ENCODE measurements at places on chromosomes 13 and 19.

- no peak for DNase-seq
These were observed 390.7 kb downstream of the LIG4 start for GRCh38 chr13:107824635-107825034.

DNA sequence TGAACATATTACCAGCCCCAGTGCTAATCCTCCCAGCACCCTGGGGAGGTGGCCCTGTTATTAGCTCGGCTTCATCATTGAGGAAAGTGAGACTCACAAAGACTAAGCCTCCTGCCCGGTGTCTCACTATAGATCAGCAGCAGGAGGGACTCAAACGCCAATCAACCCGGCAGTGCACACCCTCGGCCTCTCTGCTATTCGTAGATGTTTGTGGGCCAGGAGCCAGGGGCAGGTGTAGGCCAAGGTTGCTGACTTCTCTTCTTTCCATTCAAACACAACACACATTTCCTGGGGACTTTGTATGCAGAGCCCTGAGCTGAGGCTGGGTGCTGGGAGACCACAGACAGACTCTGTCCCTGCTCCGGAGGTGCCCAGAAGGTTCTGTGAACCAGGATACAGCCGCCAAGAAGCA is 9.4 kb upstream of the SBK3 start:
- DNase-seq = no peak

- DNase-seq = no peak
These were observed 46.5 kb downstream of the TMEM255B start for GRCh38 chr13:113805431-113806103.

DNA sequence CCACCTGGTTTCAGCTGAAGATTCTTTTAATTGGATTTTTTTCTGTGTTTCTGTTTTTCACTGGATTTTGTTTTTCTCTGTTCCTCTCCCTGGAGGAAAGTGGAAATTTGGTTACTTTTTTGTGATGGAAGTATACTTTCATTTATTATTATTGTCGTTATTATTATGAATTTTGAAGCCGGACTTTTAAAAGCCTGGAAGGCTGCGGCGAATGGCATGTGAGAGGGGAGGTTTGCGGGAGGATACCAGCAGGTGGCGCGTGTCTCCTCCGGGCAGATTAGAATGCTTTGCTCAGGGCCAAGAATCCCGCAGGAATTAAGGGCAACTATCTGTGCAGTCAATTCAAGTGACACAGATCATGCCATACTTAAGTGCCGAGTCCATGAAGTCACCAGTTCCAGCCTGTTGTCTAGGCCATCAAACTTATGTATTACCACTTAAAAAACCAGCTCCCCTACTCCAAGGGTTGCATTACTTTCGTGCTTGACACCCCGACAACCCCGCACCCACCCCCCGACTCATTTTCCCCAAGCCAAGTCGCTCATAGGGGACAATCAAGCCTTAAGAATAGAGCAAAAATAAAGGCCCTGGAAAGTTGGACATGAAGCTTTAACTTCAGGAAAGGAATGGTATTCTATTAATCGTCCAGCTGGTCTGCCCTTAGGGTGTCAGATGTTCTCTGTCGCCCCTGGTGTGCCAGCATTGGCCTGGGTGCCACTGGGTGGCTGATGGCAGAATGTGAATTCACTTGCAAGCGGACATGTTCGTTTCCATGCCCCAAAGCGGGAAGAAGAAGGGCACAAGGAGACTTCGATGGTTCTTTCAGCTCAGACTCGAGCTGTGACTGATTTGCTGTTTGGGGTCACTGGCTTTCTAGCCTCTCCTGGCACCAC is 1.3 kb upstream of the LRCH1 start:
- DNase-seq = no peak

- no peak for DNase-seq
These were observed 515 bp upstream of the EFNA2 start for GRCh38 chr19:1284979-1285736.

- no peak for DNase-seq
These were observed 15.6 kb downstream of the KPNA3 start for GRCh38 chr13:49776871-49777270.
